ENCODE measurements at places on chromosomes 4 and X. TPM values are rescaled to one million over a fixed set of nuclear protein-coding genes. Genes with fewer than 3 reads are reported as not detected.

The TBC1D8B gene
- 12.3 TPM for total RNA-seq

GRCh38 chr4:94442251-94442650 lies 9.5 kb upstream of the PDLIM5 start:
- peak; percentile 54 for DNase-seq

GRCh38 chr4:122914938-122915337 lies 7.5 kb downstream of the NUDT6 start:
- DNase-seq = peak; percentile 75

The FAM193A gene
- total RNA-seq = 23.2 TPM

The SLC4A4 gene
- total RNA-seq = 24.8 TPM

DNA sequence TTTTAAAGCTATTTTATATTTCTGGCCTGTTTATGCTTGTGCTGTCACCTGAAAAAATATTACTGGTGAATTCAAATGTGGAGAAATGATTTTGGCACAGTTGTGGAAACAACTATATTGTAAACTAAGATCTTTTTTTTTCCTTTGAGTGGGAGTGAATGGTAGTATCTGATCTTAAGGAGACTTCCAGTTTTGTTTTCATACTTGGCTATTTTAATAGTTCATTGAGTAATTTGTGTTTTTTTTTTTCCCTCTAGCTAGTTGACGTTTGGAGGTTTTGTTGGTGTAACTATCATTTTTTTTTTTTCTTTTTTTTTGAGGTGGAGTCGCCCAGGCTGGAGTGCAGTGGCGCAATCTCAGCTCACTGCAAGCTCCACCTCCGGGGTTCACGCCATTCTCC lies 10.5 kb downstream of the STAG2 start:
- peak; percentile 11 for DNase-seq

- no peak for DNase-seq
Observed at GRCh38 chr4:145301386-145302080, 121.1 kb upstream of the OTUD4 start.

The NR0B1 gene
- 0.59 TPM for total RNA-seq

GRCh38 chr4:184102488-184102887 lies 115.2 kb downstream of the ENPP6 start:
- DNase-seq = no peak

The GLOD5 gene
- total RNA-seq = not detected

- no peak for DNase-seq
Observed at GRCh38 chr4:132587626-132588025, 561.5 kb upstream of the PCDH10 start.

GRCh38 chrX:134737061-134737460 lies 78.8 kb upstream of the PLAC1 start:
- DNase-seq = no peak

The FAM47A gene
- total RNA-seq = not detected

GRCh38 chr4:184500748-184501589 lies 26.6 kb upstream of the IRF2 start:
- no peak for DNase-seq

The AMMECR1 gene
- 14.5 TPM for total RNA-seq

GRCh38 chrX:53294024-53294648 lies 12.8 kb upstream of the IQSEC2 start:
- peak; percentile 78 for DNase-seq

DNA sequence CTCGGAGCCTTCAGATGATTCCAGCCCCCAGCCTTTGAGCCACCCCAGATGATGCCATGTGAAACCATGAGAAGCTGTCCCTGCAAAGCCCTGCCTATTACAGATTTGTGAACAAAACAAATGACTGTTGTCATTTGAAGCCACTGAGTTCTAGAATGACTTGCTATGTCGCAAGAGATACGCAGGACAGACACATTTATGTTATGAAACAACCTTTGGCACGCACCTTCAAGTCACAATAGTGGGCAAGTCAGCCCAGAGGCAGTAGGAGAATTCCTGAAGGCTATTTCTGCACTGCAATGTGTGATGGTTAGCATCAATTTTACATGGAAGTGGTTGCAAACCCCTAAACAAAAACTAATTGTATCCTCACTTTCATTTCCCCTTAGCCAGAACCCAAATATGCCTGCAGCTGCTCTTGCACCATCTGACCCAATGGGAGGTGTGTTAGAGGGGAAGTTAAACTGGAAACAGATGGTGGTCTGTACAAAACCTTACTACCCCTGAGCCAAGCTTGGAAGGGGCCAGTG lies 174.4 kb upstream of the ATP6AP2 start:
- DNase-seq = no peak

- no peak for DNase-seq
Observed at GRCh38 chr4:70818173-70818855, 21.4 kb downstream of the GRSF1 start.

DNA sequence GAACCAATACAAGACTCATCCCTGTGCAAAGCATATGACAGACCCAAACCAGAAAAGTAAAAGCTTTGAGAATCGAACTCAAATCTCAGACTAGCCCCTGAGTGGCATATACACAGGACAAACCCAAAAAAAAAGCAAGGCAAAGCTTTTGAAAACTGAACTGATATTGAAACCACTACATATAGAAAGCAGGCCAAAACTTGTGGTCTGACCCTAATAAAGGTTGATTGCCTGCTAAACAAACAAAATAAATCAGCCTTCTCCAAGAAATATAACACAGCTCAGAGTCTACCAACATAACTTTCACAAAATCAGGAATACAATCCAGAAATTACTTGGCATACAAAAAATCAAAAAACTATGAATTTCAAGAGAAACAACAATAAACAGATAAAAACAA lies 40.3 kb downstream of the LRBA start:
- DNase-seq = no peak

DNA sequence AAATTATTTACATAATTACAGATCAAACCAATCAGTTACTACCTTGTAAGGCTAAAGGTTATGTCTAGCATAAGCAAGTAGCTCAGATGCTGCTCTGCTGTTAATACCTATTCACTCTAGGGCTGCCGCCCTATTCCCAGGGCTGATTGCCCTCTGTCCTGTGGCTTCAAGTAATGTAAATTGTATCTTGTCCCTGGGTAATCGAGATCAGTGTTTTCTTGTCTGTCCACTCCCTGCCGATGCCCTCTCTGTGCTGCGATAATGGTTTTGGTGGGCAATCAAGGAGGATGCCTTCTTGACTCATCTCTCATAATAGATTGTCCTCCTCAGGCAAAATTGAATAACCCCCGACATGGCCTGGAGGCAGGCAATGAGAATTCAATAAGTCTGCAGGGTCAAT lies 641.0 kb upstream of the PITX2 start:
- DNase-seq = peak; percentile 43

GRCh38 chr4:7128644-7129043 lies 60.8 kb upstream of the GRPEL1 start:
- peak; percentile 29 for DNase-seq

DNA sequence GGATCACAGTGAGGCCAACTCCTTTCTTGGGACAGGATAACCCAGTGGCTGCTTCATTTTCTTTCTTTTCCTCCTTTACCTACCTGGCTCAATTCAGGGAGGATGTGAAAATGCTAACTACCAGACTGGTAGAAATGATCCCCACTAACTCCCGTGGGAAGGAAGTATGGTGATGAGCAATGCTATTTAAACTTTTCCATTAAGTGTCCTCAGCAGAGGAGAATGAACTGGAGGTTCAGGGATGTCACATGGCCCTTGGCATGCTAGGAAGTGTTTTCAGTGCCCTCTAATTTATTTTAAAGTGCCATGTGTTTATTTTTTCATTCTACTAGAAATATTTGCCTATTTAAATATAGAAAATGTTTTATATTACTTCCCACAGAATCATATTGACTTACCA lies 363.9 kb downstream of the PPP3CA start:
- no peak for DNase-seq

DNA sequence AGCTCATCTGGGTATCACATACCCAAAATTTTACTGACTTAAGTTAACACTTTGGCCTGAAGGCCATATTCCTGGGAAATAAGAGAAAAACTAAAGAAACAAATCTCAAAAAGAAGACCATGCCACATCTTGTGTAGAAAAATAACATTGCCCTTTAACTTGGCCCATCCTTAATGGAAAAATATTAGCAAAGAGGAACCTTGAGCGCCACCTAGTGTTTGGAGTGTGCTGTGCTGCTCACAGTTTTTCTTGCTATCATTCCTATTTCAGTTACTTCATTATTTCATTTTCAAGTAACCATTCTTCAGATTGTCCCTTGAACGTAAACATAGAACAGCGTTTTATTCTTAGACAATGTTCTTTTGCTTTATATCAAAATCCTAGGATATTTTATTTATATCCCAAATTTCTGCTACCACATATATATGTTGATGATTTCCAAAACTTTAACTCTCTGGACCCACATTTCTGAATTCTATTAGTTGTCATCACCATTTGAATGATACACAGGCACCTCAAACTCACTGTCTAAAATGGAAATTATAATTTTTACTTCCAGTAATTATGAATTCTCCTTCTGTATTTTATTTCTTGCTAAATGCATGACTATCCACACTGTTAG lies 999.0 kb upstream of the ADGRL3 start:
- no peak for DNase-seq

GRCh38 chrX:115895678-115896329 lies 274.7 kb upstream of the AGTR2 start:
- peak; percentile 50 for DNase-seq

- no peak for DNase-seq
Observed at GRCh38 chr4:173174594-173175012, 6.0 kb downstream of the GALNT7 start.

DNA sequence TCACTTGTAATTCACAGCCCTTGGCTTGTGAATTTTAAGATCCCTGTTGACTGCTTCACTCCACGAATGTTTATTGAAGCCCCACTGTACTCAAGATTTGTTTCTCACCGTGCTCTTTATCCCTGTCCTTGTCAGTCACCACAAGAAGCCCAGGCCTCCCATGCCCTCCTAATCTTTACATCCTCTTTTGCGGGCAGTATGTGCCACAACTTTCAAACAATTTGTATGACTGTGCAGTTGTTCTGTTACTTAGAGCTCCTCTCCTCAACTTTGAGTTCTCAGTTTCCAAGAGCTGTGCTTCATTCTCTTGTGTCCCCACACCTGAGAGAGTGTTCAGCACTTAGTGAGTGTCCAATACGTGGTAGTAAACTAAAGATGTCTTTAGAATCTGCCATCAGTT lies 467.7 kb downstream of the NKX6-1 start:
- no peak for DNase-seq

DNA sequence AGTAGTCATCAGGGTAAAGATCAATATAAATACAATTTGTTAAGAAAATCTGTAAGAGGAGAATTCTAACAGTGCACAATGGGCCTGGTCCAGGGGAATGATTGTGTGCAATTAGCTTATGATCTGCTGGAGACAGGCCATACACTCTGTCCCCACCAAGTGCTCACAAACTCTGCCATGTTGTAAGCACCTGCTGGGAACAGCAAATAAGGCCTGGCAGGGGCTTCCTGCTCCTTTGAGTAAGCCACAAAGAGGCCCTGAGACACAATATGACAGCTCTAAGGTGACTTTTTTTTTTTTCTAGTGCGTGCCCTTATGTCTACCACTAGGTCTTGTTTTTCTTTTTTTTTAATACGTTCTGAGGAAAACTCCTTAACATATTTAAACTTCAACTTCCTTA lies 866.3 kb upstream of the PCDH7 start:
- DNase-seq = no peak

DNA sequence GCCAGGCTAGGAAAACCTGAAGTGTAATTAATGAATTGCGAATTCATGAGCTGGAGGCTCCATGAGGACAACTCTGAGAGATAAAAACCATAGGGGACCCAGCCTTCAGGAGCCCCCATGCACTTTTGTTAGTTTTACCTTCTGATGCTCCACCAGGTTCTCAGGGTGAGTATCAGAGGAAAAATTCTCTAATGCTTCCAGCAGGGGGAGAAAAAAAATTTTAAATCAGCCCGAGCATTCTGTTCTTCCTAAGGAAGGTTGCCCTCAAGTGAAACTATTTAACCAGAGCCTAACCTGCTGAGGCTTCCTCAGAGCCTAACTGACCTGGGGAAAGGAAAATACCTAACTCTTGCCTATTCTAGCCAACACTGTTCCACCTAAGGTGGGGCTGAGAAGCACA lies 552.6 kb downstream of the PPARGC1A start:
- DNase-seq = no peak

The USP46 gene
- 12.4 TPM for total RNA-seq

The POF1B gene
- not detected for total RNA-seq

DNA sequence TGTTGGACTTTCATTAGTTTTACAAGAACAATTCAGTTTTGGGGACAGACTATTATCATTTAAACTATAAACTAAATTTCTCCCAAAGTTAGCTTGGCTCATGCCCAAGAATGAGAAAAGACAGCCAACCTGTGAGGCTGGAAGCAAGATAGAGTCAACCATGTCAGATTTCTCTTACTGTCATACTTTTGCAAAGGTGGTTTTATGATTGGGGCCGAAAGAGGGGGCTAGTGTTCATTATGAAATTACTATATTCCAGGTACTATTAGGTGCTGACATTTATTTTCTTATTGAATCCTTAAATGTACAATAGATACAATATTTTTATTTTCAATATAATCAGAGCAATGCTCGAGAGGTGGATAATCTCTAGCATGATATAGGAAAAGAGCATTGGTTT lies 30.6 kb downstream of the HERC6 start:
- DNase-seq = peak; percentile 8

The MED12 gene
- 20.9 TPM for total RNA-seq

The FRMD7 gene
- 1.5 TPM for total RNA-seq

The RADX gene
- 1.4 TPM for total RNA-seq

DNA sequence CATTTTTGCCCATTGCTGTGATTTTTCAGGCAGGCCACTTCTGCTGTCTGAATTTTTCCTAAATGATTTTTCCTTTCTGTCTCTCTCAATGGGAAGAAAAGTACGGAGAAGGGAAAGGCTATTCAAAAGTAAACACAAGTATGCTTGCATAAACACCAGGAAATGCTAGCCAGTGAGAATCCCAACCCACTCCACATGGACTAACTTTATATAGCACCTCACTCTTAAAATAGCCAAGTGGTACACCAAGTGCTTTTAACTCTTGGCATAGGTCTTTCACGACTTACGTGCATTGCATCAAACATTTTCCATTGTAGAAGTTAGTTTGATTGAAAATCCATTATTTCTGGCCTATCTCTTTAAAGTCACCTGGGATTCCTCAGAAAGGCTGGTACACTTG lies 178.9 kb upstream of the SPANXN1 start:
- DNase-seq = no peak

- DNase-seq = no peak
Observed at GRCh38 chr4:152434011-152434410, 101.9 kb downstream of the FBXW7 start.

- DNase-seq = no peak
Observed at GRCh38 chr4:139896091-139896604, 230.5 kb downstream of the MGST2 start.

The RFC1 gene
- total RNA-seq = 54.5 TPM

DNA sequence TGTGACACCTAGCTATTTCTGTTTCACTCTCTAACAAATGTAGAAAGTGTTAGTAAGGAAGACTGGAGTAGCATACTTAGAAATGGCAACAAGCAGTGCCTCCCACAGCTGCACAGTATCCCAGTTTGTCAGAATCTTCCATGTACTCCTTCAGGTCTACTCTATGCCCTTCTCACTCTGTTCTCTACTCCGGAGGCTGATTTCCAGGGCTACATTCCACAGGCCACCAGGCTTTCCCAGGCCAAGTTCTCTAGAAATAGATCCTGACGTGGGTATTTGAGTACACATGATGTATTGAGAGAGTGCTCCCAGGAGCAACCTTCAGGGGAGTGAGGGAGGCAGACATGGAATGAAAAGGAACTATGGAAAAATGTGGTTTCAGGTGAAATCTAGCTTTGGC lies 177.3 kb upstream of the GK2 start:
- DNase-seq = no peak

Data from osteoblast (primary cell).